CD4-positive, alpha-beta T cell treated with Interferon gamma for 1 hour (primary cell): ENCODE measurements at places on chromosomes 2 and 18.

- no peak for DNase-seq
Observed at GRCh38 chr2:229571243-229571642, 143.1 kb downstream of the DNER start.

DNA sequence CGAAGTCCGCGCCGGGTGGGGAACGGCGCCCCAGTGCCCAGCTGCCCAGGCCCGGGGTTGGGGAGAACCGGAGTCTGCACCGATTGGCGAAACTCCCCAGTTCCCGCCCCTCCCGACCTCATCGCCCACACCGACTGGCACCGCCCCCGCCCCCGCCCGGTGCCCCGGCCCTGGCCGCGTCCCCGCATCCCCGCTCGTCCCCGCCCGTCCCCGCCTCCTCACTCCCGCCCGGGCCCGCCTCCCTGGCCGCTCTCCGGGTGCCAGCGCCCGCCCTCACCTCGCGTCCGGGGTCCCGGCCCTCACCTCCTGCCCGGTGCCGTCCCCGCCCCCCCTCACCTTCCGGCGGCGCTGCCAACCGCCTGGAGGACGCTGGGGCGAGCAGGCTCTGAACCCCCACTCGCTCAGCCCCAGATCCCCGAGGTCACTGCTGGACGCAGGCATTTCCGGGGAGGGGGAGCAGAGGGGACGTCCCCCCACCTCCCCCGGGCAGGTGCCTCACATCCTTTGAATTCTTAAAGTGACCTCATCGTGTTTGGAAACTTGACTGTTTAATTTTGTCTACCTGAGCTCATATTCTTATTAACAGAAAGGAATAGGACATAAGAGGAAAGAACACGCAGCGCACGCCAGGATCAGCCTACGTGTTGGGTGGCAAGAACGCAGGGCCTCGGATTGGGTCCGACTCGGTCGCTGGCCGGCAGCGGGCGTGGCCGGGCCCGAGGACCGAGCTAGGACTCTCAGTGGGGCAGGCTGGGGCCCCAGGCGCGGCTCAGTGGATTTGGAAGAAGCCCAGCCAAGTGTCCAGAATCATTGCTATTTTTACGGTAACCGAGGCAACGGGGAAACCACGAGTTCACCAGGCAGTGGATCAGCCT, at the start of gene FAM110C:
Gene FAM110C, minus strand, starts transcription at position 35 of the 875 bp plus-strand sequence. CDS start 120 bp downstream, outside the sequence.
- peak; percentile 33 for DNase-seq

DNA sequence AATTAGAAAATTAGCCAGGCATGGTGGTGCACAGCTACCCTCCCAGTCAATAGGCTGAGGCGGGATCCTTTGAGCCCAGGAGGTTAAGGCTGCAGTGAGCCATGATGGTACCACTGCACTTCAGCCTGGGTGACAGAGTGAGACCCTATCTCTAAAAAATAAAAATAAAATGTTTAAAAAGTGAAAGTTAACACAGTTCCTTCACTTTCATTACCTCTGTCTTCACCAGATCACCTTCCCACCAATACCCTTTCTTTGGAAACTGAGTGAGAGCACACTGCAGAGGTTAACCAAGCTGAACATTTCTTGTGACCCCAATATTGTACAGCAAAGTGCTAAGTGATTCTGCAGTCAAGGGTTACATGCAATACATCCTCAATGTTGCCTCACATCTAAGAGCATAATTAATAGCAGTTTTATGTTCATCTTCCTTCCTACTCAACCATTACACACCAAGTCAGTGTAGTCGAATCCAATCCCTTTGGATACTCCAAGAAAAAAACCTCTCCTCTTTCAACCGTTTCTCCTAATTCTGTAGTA, 1.7 kb downstream of the L3MBTL4 start:
- no peak for DNase-seq

DNA sequence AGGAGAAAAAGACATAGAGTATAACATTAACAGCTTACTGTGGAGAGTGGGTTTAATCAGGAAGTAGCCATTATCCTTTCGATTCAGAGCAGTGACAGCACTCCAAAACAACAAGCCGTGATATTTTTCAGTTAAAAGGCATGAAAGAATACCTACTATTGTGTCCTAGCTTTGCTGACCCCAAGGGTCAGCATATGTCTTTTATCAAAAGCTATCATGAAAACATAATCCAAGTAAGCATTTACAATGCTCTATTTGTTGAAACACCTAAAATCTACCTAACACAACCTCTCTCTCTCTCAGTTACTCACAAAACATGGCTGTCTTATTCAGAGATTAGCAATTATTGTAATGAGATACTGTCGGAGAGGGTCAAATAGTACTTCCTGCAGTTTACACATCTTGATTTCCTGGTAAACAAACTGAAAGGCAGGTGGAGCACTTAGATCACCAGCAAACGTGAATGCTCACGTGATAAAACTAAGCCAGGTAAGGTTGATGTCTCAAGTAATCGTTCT, 100.0 kb downstream of the BAZ2B start:
- peak; percentile 7 for DNase-seq

GRCh38 chr2:49426996-49427395, 272.7 kb upstream of the FSHR start:
- DNase-seq = no peak

DNA sequence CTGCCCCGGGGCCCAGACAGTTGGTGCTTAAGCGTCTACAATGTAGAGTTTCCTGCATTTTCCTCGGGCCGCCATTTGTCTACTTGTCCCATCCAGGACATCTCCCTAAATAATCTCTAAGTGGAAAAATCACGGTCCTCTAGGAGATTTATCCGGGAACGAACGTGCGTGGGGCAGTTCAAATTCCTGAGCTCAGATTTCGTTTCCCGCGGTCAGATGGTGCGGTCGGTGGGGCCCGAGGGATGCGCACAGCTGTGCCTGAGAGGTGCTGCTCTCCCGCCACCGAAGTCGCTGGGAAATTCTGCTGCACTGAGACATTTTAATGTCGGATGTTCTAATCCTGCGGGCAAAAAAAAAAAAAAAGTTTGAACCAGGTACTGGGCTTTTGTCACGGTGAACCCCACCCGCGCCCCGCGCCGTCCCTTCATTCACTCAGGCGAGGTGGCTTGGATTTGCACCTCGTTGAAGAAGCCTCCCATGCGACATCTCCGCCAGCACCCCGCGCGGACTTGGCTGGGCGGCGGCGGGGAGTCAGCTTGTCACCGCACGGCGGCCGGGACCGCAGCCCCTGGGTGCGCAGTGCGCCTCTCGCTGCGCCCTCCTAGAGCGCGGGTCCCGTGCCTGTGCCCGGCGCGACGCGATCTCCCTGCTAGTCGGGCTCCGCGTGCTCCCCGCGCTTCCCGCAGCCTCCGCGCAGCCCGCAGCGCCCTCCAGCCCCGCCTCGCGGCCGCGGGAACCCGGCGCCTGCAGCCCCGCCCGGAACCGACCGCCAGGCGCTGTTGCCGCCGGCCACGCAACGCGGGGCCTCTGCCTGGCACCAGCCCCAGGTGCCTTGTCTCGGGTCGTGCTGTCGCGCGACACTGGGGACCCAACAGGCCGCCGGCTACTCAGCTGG, 191.9 kb upstream of the TCF4 start:
- DNase-seq = peak; percentile 37

- DNase-seq = no peak
Observed at GRCh38 chr2:165594231-165594934, 124.9 kb downstream of the CSRNP3 start.

DNA sequence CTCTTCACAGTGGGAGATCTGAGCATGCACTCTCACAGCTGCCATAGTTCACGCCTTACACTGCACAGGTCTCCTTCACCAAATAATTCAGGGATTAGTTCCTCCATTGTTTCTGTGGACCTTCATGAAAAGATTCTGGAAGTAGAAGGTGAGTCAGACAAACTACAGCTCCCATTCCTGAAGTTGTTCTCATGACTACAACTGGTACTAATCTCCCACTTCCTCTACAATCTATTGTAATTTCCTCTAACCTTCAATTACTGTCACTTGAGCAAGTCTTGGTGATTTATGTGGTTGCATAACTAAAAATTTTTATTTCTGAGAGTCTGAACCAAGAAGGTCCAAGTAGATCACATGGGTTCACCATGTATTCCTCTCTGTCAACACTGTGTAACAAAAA, 128.7 kb downstream of the XIRP2 start:
- no peak for DNase-seq

DNA sequence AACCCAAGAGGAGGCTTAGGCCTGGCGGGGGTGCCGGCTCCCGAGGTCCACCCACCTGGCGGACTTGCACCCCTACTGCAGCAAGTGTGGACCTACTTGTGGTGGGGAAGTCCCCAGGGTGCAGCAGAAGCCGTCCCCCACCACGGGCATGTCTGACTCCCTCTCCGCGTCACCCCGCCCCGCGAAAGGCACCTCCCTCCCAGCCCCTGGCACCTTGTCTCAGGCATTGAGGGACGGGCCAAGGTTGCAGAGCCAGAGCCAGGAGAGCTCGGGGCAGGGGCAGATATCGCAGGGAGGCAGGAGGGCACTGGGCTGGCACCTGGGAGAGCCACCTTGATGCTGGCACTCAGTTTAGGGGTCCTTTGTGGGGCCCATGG, 19.0 kb downstream of the CROCC2 start:
- no peak for DNase-seq

GRCh38 chr2:82257796-82258555, 1953.4 kb upstream of the LRRTM1 start:
- DNase-seq = no peak

DNA sequence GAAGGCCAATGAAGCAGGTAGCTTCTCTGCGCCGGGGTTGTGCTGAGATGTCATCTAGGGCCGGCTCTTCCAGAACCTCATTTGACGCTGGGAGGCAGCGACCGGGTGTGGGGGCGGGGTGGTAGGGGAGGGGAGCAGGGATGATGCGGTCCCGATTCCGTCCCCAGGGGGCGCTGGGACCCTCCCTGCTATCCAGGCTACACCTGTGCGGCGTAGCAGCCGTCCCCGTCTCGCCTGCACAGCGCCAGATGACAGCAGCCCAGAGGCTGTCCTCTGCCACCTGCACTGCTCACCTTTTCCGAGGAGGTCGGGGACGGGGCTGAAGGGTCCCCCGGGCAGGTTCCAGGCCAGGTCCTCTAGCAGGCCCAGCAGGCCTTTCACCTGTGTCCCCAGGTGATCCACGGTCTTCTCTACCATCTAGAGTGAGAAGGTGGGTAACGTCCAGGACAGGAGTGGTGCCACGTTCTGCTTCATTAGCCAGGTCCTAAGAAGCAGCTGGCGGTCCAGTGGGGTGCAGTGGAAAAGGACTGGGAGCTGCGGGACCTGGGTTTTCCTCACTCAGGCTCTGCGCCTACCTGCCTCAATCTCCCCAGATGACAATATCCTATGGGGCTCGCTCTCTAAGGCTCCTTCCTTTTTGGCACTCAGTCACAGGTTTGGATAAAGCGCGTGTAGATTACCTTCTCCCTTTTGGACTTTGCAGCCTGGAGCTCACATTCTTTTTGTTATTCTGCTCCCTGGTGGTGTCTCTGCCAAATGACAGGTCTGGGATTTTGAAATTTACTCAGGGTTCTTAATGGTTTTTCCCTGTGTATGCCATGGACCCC, 56.0 kb upstream of the RAB6C start:
- no peak for DNase-seq

GRCh38 chr2:55150834-55151233, 81.3 kb downstream of the CLHC1 start:
- DNase-seq = peak; percentile 65

DNA sequence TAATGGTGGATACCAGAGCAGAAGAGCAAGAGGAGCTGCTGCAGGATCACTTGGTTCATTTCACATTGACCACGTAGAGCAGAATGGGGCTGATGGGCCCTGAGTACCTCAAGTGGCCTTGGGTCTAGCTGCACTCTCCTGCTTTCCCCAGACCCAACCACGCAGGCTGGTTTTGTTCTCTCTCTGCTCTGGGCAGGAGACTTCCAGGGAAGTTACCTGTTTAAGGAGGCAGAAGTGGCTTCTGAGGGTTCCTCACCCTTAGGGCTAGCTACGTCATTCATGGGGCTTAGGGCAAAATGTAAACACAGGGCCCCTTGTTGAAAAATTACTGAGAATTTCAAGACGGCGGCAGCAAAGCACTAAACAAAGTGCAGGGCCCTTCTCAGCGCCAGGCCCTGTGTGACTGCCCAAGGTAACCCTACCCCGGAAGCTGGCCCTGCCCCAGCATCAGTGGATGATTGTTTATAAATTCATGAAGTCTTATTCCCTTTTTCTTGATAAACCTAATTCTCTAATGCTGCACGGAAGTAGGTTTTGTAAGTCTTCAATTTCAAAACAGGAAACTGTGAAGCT, 75.9 kb downstream of the TMEM182 start:
- no peak for DNase-seq

DNA sequence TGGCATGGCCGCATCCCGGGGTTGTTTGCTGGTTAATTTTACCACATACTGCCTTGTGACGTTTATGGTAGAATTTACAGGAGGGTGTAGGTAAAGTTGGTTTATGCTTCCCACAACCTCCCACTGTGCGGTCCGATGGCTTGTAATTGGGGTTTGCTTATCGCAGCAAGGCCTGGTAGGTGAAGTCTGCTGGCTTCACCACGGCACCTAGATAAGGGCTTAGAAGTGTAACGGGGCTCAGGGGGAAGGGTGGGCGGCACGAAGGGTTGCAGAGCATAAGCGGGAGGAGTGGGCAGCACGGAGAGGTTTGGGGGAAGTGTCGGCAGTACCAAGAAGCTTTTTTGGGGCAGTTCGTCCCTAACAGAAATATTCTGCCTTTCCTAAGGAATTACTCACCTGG, 39.0 kb upstream of the TMEM131 start:
- DNase-seq = no peak

DNA sequence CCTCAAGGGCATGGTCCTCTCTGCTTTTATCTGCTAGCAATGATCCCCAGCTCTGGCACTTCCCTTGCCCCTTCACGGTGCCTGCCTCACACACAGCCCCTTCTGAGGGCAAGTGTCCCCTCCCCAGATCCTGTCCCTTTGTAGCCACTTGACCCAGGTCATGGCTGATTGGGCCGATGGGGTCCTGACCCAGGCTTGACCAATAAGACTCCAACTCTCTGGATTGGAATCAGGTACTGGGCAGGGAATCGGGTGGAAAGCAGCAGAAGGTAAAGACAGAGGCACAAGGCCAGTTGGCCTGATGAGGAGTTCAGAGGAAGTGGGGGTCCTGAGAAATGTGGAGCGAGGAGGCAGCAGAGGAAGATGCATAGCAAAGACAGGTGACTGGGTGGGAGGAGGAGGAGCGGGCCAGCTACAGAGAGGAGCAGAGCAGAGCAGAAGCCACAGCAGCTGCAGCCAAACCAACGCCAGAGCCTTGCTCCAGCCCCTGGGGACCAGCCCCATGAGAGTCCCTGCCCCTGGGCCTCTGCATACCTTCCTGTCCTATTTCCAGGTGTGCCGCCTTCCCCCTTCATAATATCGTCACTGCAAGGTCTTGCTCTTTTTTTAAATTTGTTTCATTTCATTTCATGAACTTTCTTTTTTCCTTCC, 39.1 kb downstream of the CAPN13 start:
- DNase-seq = no peak

DNA sequence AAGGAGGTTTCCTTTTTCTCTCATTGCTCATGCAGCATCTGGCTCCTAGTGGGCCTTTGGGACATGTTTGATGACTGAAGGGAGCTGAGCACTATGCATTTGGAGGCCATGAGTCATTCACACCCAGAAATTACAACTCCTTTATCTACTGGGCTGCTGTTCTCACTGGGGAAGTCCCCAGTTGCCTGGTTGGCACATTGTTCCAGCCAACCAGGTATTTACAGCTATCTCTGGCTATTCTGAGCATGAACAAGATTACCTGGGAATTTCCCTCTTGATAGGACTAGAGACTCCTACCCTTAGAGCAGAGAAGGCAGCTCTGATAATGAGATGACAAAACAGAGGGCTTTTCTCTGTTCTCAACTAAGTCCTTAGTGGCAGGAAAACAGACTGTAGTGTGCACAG, 206.5 kb downstream of the SETBP1 start:
- DNase-seq = peak; percentile 3
